SJCRH30 (cell line): ENCODE measurements at places on chromosomes 3 and 15.

GRCh38 chr3:112811131-112811884, 35.4 kb downstream of the CD200R1L start:
- DNase-seq: peak; percentile 38

DNA sequence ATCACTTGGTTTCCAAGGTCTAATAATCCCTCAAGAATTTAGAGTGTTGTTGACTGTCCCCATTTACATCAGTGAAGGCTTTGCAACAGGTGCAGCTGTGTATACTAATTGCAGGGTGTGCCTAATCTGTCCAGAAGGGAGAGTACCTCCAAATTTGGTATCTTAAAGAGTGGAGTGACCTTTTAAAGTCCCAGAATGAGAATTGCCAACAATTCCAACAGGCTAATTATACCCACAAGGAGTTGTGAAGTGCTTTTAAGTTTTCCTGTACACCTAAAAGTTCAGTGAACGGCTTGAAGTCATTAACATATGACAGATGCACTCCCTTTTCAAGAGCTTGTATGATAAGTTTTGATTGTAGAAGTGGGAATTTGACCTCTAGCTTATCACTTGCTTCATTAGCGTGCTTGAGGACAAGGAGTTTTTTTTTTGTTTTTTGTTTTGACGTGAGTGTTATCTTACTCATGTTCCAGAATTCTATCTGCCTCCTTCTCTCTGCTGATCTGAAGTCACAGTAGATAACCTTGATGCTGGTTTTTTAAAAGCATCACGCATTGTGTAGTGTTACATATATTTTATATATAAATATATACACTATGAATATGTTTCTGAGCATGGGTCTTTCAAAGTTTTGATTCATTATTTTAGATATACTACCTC, 26.3 kb downstream of the CDIN1 start:
- peak; percentile 25 for DNase-seq

- no peak for DNase-seq
These were observed 17.4 kb downstream of the PLXNB1 start for GRCh38 chr3:48412375-48413001.

GRCh38 chr15:99845009-99845408, 111.8 kb upstream of the LYSMD4 start:
- peak; percentile 3 for DNase-seq
